Stimulated activated naive B cell treated with anti-CD40 and anti-IgM and Interleukin-4, amounts not matched to agents 10 μg/mL and 1 μg/mL and 100 μg/mL, for 72 hours (primary cell): ENCODE measurements at places on chromosomes 7 and 10.

DNA sequence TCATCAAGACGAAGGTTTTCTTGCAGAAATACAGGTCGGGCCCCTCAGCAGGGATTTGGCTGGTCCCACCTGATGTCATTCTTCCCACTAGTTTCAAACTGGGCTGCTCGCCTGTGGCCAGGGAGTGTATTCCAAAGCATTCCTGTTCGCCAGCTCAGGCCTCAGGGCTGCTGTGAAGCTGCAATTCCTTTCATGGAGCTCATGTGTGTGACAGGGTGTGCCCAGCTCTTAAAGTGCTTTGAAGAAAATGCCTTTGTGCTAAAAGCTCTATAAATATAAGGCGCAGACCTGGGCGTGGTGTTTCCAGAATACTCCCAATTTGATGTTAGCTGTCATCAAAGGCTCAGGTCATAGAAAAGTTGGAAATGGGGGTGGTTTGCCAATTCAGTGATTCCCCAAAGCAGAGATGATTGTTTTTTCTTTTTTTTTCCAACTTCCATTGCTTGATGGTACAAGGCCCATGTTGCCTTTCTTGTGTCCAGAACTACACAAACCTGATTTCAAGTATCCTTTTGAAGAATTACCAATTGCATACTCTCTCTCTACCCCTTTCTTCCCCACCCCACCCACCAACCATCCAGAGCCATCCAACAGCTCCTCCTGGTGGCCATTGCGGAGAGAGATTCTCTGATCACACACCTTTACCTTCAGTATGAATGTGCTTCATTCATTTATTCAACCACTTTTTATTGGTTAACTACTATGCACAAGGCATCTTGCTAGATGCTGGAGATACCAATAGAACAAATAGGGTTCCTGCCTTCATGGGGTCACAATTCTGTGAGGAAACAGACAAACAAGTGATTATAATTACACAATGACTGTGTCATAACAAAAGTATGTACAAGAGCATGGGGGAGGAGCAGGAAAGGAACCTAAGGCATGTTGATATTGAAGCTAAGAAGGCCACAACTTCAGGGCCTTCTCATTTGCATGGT, 297.3 kb upstream of the LYZL1 start:
- DNase-seq = peak; percentile 17

DNA sequence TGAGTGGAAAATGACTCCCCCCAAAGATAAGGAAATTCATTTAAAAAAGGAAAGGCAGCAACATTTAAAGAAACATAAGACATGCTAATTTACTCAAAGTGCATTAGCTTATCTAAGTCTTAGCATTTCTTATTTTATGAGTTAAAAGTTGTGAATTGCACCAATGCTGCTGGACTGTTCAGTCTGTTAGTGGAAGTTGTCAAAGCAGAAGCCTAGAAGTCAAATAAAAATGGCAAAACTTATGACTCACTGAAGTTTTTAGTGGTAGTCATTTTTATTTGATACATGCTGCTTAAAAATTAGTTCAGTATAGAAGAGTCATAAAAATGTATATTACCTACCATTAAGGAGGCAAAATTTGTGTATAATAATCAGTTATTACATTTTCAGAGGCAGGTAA, 90.8 kb upstream of the FGL2 start:
- no peak for DNase-seq

- DNase-seq = no peak
Measured at GRCh38 chr7:13307040-13307439, 619.6 kb downstream of the ARL4A start.

GRCh38 chr10:78134773-78135306, 101.2 kb downstream of the RPS24 start:
- DNase-seq = no peak

- no peak for DNase-seq
Measured at GRCh38 chr10:86500846-86501245, 20.7 kb downstream of the WAPL start.

- no peak for DNase-seq
Measured at GRCh38 chr10:29555746-29556481, 78.9 kb downstream of the SVIL start.

DNA sequence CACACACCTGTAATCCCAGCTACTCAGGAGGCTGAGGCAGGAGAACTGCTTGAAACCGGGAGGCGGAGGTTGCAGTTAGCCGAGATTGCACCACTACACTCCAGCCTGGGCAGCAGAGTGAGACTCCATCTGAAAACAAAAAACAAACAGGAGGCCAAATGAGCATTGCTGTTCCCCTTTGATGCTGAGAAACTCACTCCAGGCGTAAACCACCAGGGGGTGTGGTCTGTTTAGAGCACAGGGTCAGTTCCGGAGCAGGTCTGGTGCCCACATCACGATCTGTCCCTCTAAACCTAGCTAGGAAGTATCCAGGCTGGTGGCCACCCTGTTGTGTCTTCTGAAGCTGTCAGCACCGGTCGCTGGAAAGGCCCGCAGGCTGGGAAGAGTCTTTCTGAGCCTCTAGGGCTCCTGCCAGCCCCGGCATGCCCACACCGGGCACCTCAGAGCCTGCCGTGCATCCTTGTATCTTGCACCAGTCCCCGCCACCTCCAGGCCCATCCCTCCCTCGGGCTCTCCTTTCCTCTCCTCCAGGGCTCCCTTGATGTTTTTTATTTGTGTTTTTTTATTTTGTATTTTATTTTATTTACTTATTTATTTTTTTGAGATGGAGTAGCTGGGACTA, 66.3 kb upstream of the SH2B2 start:
- no peak for DNase-seq

- no peak for DNase-seq
Measured at GRCh38 chr10:32956365-32957197, 1.4 kb downstream of the ITGB1 start.

DNA sequence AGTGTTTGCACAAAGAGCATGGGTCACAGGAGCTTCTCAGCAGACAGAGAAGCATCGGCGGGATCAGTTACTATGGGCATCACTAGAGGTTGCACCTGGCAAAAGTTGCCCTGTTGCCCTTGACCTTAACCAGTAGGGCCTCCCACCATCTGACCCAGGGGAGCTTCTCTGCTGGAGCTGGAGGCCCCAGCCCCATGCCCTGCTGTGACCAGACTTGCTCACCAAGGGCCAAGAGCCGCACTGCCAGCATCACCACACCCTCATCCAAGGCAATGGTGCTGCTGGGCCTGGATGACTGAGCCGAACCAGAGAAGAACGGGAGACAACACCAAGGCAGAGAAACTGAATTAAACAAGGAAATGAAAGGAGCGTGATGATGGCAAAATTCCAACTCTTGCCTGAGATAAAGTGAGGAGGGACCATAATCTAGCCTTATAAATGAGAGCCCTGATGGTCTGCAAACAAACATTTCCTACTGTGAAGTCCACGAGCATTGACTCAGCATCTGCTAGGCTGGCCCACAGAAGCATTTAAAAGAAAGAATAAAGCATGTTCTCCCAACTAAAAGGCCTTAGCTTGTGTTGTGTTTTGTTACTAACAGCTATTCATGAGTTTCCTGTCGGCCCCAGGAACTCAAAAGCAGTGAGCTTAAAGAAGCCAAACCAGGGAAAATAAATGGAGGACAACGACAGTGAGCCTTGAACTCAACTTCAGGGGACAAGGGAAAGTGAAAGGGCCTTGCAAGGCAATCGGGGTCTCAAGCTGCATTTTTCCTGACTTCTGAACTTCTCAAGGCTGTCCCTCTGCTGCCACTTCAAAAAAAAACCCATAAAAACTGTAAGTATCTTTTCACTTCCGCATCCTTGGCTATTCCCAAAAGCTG, 60.4 kb downstream of the AFAP1L2 start:
- no peak for DNase-seq

DNA sequence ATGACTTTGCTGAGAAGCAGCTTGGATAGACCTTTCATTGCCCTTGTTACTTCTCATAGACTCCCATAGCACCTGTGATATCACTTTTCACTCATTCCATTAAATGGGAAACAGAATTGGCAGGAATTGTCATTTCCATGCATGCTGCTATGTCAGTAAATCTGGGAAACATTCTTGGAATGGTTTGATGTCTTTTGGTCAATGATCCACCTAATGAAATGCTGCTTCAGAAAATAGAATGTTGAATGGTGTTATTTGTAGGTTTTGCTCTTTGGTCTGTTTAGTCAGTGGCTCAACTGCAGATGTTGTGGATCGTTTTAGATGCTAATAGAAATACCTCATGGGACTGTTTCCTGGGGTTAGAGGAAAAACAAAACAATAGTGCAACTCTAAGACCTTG, 127.8 kb downstream of the PLPP4 start:
- no peak for DNase-seq

DNA sequence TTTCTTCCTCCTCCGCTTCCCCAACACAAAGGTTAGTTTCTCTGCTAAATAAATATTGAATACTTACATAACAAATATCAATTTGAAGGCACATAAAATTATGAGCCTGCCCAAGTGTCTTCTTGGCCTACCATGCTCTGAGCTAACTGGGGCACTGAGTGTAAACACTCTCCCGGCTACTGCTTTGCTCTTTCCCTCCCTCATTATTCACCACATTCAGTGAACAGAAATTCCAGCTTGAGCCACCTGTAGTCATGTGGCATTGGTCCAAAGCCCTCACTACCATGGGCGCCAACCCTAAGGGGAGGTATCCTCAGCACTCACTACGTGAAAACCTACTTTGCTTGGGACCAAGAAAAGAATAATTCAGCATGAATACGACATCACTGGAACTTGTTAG, 409.0 kb downstream of the KCNMA1 start:
- DNase-seq = no peak

GRCh38 chr7:117848941-117849340, 24.3 kb downstream of the CTTNBP2 start:
- DNase-seq = no peak

GRCh38 chr7:139731802-139732470, 45.9 kb downstream of the HIPK2 start:
- no peak for DNase-seq

DNA sequence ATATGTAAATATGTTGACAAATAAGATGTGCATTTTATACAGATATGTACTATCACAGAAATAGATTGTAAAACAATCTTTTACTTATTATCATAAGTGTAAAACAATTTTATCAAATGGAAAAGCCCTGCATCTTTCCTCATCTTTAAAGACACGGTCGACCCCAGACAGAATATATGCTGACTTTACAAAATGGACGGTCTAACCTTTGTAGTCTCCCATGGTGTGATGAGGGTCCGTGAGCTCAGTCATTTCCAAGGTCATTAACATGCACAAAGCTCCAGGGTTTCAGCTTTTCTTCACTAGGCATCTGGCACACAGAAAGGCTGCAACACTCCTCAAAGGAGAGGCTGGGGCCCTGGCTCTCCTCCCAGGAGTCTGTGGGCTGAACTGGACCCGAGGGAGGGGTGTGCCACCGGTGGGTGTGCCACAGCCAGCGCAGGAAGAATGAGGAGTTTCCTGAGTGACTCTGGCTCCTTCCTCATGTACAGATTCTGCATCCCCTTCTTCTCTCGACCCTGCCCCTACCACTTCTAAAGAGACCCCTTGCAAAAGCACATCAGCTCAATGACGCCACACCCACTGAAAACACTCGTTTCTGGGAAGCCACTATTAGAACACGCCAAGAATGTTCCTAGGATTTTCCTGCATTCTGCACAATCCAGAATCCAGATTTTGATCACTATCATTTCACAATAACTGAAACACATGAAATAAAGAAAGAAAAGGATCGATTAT, 26.2 kb upstream of the ABLIM1 start:
- DNase-seq = no peak

DNA sequence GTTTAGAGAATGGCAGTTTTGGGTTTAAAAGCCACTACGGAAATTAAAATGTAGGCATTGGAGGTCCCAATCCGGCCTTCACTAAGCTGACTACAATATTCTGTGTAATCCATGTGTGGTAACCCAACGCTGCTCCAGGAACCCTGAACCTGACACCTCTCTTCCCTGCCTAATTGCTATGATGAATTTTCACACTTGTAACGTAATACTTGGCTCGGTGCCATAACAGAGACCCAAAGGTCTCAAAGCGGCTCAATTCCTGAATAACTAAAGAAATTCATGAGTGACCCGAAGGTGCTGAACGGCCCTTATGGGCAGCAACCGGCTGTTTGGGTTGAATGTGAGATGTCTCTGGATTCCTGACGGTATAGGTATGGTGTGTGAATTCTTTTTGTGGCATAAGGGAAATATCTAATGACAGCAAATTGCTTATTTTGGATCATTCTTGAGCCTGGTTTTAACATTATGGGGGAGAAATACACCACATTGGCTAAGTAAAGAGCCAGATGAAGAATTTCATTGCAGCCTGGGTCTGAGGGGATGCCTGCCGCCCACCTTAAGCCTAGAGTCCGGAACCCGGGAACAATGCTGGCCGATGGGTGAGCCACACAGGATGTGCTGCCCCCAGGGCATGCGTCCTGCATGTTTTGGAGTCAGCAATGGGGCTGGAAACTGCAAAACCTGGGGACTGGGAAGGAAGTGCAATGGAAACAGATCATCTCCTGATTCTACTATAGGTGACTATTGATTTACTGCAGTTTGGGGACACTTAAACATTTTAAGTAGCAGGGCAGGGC, 69.7 kb upstream of the FZD8 start:
- no peak for DNase-seq

DNA sequence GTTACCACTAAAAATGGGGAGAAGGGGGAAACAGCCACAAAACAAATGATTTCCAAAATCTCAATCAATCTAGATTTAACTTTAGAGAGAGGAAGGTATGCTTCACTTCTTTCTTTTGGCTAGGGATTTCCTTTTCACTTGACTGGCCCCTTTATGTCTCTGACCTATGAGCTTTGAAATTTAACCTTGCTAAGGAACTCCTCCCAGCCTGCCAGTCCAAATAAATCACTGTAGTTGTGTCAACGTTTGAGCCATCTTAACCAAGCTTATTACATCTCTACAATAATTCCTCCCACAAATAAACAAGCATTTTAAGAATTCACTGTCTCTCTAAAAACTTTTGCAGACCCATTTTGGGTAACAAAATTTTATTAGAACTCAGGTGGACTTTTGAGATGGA, 315.5 kb upstream of the CELF2 start:
- DNase-seq = no peak

- DNase-seq = no peak
Measured at GRCh38 chr7:102101926-102102325, 184.7 kb upstream of the SH2B2 start.

DNA sequence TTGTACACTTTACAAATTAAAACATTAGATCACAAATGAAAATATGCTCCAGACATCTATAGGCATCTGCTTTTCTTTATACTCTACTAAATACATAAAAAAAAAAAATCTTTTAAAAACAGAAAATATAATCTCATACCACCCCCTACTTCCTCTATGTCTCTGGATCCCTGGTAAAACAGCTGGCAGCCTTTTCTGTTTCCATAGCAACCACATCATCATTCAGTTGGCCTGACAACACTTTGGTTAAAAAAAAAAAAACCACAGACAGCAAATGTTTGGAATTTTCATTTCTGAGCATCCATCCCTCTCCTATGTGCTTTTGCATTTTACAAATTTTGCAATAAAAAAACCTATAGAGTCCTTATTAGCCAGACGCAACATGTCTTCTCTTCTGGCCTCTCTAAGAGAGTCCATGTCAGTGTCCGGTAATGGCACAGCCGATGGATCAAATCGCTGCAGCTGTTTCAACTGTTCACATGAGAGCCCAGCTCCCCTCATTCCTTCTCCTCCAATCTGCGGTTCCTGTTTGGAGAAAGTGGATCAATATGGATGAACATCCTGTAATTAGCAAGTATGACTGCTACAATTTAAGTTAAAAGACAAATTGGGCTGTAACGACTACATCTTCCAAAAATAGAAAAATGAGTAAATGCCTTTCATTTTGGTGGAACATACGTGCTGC, 105.6 kb downstream of the NSUN6 start:
- DNase-seq = no peak

GRCh38 chr7:15252181-15252580, 309.6 kb downstream of the AGMO start:
- no peak for DNase-seq
